ENCODE measurements at places on chromosomes 11 and 22. TPM values are rescaled to one million over a fixed set of nuclear protein-coding genes. Genes with fewer than 3 reads are reported as not detected.

The PDGFD gene
- total RNA-seq, result 8.6 TPM

The TMEM86A gene
- 4.2 TPM for total RNA-seq

The FHIP1B gene
- 16.2 TPM for total RNA-seq

The LRRC4C gene
- 63.4 TPM for total RNA-seq

The MAP6 gene
- total RNA-seq, result 77.9 TPM

The RGL4 gene
- not detected for total RNA-seq

The MCAT gene
- total RNA-seq, result 10.8 TPM

The TUT1 gene
- total RNA-seq, result 6.1 TPM

The GDPD4 gene
- total RNA-seq, result not detected

The BATF2 gene
- total RNA-seq, result not detected

The LRRN4CL gene
- 0.25 TPM for total RNA-seq

The MIOX gene
- not detected for total RNA-seq

The GPR83 gene
- 0.98 TPM for total RNA-seq

The PLAAT5 gene
- 1.5 TPM for total RNA-seq

The EMID1 gene
- 37.9 TPM for total RNA-seq

The DCUN1D5 gene
- total RNA-seq, result 46.7 TPM

The TTC36 gene
- total RNA-seq, result 3.7 TPM

The FJX1 gene
- 30.2 TPM for total RNA-seq

The PLEKHA7 gene
- 5.7 TPM for total RNA-seq

The NCAM1 gene
- 514 TPM for total RNA-seq

The DTX4 gene
- total RNA-seq, result 41.1 TPM

The TSGA10IP gene
- not detected for total RNA-seq

The APOA5 gene
- total RNA-seq, result not detected

The SCGB1C1 gene
- not detected for total RNA-seq

The HDAC10 gene
- total RNA-seq, result 20.9 TPM

The PLEKHB1 gene
- 14.3 TPM for total RNA-seq

The TREH gene
- not detected for total RNA-seq
